Stimulated activated CD4-positive, alpha-beta T cell treated with anti-CD3 and anti-CD28 coated beads, Interleukin-12 subunit alpha, Interleukin-12 subunit beta, amount 100 ng/mL, for 48 hours (primary cell): ENCODE measurements at places on chromosomes 11 and 22.

DNA sequence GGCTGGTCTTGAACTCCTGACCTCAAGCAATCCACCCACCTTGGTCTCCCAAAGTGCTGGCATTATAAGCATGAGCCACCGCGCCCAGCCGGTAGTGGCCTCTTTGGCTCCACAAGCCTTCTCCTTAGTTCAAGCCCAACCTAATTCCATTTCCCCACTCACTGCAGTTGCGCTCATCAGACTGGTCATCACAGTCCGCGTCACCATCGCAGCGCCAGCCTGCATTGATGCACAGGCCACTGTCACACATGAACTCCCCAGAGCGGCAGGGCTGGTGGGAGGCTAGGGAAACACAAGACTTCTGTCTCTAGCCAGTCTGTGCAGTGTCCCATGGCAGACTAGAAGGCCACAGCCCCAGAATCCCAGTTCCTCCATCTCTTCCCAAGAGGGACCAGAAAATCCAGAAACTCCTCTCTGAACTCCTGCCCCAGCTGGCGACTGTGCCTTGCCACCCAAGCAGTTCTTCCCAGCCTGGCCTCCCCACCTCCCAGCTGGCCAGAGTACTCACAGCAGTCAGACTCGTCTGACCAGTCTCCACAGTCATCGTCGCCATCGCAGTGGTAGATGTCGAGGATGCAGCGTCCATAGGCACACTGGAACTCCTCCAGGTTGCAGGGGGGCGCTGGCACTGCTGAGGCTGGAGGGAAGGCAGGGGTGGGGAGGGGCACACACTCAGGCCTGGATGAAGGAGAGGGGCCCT lies 19.8 kb downstream of the LRP4 start:
- no peak for DNase-seq

GRCh38 chr11:106378513-106379179 lies 301.2 kb downstream of the AASDHPPT start:
- DNase-seq: no peak

DNA sequence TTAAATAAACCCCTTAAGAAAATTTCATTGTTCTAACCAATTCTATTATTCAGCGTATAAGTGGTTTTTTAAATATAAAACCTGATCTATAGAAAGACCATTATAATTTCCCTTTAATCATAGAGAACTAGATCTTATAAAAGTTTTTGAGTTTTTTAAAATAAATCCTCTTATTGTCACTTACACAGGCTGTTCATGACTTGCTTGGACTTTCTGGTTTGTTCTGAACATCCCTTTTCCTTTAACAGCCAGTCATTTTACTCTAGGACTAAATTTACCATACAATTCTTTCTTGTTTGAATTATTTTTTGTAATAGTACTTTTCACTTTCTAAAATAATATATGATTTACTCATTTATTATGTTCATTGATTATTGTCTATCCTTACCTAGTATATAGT lies 4.7 kb downstream of the NXPE2 start:
- DNase-seq: no peak

- DNase-seq: no peak
Observed at GRCh38 chr11:70788248-70789022, 390.1 kb downstream of the CTTN start.

- DNase-seq: no peak
Observed at GRCh38 chr22:35952576-35952975, 76.0 kb downstream of the RBFOX2 start.

GRCh38 chr11:10298342-10298741 lies 4.3 kb upstream of the SBF2 start:
- DNase-seq: peak; percentile 42

- DNase-seq: peak; percentile 34
Observed at GRCh38 chr22:50326956-50327710, at the start of gene DENND6B. TSS of gene DENND6B (minus strand) at chr22:50327012. CDS start at chr22:50326988, 24 bp downstream.

DNA sequence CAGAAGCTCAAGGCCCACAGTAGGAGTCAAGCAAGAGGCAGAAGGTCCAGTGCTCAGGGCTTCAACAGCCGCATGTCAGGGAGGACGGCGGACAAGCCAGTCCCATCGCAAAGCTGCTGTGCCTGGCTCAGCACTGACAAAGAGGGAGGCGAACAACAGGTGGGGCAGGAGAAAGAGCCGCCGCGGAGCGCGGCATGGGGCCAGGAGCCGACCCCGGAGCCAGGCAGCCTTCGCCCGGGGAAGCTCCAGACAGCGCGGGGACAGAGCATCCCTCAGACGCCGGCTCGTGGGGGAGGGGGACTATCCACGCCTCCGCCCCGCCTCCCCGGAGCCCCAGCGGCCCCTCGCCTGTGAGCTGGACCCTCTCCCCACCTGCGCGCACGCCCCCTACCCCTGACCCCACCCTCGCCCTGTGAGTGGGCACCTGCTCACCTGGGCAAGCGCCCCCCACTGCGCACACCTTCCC lies 369 bp downstream of the DHCR7 start:
- DNase-seq: no peak

GRCh38 chr22:50400406-50400805 lies 57.3 kb downstream of the PPP6R2 start:
- DNase-seq: no peak

DNA sequence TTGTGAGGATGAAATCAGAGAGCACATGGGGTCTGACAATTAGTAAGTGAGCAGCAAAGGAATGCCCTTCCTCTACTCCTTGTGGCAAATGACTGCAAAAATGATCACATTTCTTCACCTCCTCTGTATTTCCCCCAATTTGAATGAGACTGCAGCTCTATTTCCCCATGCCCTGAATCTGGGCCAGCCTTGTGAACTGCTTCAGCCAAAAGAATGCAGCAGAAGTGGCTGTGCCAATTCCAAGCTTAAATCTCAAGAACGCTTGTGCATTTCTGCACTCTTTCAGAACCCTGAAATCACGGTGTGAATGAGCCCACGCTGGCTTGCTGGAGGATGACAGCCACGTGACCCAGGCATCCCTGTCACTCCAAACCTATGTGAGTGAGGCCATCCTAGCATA lies 9.9 kb downstream of the SLC43A3 start:
- DNase-seq: no peak

DNA sequence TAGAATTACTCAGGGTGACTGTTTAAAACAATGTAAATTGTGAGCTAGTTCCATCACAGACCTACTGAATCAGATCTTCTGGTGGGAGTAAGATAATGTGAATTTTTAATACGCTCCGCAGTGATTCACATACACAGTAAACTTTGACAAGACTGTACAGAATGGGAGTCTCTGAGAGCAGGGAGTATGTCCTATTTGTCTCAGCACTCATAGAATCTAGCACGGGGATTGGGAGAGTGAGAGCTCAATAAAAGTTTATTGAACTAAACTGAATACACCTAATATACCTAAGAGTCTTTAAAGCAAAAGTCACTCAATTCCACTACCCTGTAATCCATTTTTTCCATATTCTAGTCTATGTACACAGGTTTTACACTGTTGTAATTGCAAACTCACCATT lies 11.2 kb upstream of the GAB2 start:
- no peak for DNase-seq

GRCh38 chr11:62792202-62792575 lies 383 bp upstream of the TMEM223 start:
- DNase-seq: no peak

DNA sequence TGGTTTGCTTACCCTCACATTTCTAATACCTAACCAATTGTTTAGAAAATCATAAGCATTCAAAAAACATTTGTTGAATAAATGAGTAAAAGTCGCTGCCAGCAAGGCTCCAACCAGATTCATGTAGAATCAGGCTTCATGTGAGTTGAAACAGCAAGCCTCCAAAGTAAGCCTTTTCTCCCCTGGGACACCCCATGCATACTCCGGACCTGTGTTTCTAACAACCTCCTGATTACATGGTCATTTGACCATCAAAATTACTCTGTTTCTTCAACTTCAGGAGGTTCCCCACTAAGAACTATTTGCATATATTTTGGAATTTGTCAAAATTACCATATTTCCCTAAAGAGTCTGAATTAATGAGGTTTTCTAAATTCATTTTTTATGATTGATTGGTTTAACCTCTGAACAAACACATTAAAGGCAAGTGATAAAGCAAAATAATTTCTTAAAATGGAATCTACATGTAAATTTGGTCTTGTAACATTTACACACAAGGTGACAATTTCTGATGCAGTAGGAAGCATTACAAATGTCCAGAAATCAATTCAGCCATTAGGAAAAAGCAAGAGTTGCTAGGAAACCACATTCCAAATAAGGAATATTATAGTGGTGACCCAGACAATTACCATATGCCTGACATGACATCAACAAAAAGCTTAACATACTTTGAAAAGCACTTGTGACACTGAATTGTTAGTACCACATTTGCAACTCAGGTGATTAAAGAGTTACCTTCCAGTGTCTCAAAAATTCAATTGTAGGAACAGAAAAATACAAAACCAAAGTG lies 252.6 kb downstream of the GUCY1A2 start:
- DNase-seq: no peak

DNA sequence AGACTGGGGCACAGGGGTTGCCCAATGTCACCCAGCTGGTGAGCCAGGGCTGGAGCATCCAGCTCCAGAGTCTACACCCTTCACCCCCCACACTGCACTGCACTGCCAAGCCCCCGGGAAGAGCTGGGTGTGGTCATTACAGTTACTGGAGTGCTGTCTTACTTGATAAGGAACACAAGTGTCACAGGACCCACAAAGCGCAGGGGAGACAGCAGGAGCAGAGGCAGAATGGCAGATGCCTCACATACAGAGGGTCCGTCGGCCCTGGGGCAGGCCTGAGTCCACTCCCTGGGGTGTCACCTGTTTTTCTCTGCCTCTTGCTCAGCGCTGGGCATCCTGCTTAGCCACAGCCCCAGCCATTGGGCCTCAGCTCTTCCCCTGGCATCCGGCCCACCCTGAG lies 7.7 kb downstream of the IL2RB start:
- DNase-seq: no peak

DNA sequence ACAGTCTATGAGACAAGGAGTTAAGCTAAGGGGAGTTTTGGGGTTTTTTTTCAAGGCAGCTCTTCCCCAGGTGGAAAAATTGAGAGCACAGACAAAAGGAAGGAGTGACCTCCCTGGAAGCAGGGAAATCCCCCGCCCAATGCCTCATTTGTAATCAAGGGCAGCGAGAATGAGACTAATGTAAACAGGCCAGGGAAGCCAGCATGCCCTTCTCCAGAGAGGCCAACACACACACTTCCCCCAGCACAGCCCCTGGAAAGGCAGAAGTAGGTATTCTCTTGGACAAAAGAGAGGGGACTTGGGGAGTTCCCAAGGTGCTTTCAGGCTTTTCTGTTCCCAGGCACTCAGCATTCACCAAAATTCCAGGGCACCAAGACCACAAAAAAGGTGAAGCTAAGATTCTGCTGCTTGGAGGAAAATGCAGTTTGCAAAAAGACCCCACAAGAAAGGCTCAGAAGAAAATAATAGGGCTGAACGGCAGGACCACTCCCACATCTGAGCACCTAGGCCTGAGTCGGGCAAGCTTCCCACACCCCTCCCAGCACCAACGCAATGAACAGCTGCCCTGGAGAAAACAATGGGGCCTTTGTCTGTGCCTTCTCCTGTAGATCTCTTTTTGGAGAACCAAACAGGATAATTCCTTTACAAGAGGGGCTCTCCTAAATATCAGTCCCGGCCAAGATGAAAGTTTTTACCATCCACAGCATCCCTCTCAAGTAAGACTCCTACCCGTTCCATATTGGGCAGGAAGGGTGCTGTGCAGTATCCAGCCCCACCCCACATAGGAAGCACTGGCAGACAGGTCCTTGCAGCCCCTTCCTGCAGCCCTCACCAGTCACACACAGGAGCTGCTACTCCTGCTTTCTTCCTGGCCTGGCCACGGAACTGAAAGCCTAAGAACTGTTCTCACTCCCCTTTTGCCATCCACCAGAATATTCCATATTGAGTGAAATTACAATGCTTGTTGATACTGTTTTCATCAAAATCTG lies 70.7 kb upstream of the AKIP1 start:
- peak; percentile 41 for DNase-seq

GRCh38 chr11:128343870-128344269 lies 243.5 kb downstream of the ETS1 start:
- DNase-seq: no peak

- DNase-seq: no peak
Observed at GRCh38 chr11:16154715-16155396, 201.5 kb downstream of the SOX6 start.

DNA sequence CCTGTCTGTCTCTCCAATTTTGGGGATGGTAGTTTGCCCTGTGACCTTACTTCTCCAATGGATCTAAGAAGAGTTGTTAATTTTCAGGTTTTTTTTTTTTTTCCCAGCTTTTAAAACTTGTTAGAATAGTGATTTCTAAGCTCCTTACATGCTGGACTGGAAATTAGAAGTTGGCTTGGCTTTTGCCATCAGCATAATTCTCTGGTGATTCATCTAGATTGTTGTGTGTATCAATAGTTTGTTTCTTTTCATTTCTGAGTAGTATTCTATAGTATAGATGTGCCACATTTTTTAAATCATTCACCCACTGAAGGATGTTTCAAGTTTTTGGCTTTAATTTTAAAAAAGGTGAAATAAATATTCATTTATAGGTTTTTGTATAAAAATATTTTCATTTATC lies 51.4 kb downstream of the ADAMTS15 start:
- no peak for DNase-seq

DNA sequence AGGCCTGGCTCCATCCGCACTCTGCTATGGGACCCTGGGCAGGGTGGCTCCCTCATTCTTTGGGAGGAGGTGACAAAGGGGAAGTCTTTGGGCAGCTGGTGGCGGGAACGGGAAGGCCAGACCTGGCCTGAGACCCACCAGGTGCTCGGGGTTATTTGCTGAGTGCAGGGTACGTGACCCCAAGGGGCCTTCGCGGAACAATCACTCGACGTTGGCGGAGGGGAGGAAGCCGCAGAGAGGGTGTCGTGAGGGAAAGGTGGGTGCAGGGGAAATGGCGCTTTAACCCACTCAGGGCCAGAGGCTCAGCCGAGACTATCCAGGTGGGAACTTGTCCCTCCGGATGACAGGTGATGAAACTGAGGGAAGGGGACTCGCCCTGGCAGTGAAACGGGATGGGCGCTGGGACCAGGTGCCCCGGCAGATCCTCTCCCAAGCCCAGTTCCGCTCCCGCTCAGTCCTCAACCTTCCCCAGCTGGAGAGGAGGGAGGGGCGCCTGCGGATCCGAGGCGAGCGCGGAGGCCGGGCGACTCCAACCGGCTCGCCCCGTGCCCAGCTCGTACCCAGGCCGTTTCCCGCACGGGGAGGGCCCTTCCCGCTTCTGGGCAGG lies 911 bp downstream of the A4GALT start:
- no peak for DNase-seq

- DNase-seq: no peak
Observed at GRCh38 chr11:114017723-114018122, 41.8 kb upstream of the ZBTB16 start.

DNA sequence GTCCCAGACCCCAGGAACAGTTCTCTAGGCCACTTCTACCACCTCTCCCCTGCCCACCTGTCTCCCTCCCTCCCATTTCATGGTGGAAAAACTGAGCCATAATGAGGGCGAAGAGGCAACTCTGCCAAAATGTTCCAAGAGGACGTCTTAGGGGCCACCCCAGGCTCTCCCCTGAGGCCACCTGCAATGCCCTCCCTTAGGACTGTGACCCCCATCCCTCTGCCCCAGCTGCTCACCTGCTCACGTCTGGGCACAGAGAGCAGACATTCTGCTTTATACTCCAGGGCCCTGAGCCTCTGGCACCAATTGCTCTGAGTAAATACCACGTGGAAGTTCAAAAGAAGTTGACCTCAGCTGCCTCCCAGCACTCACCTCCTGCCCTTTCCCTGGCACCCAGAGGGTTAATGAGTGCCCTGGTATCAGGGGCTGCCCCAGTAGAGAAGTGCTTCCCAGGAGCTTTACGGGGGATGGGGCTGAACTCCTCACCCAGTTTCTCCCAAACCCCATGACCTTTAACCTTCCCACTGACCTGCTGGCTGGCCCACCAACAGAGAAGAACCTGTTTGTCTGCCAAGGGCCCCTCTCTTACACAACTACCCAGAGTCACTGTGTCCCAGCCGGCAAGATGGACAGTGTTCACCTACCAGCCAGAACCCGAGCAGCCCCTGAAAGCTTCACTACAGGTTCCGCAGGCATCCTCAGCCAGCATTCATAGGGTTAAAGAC lies 627 bp upstream of the APOA5 start:
- no peak for DNase-seq
